ENCODE measurements at places on chromosomes 3 and 15. TPM values are rescaled to one million over a fixed set of nuclear protein-coding genes. Genes with fewer than 3 reads are reported as not detected.

TGM5 gene
- not detected for total RNA-seq

SAMD7 gene
- not detected for total RNA-seq

SAMMSON gene
- not detected for total RNA-seq

GOLGA8O gene
- under 0.01 TPM for total RNA-seq
